ENCODE measurements at places on chromosomes 3 and 15.
A peak's percentile ranks its signal among the peaks of the same experiment; 100 is the strongest.

DNA sequence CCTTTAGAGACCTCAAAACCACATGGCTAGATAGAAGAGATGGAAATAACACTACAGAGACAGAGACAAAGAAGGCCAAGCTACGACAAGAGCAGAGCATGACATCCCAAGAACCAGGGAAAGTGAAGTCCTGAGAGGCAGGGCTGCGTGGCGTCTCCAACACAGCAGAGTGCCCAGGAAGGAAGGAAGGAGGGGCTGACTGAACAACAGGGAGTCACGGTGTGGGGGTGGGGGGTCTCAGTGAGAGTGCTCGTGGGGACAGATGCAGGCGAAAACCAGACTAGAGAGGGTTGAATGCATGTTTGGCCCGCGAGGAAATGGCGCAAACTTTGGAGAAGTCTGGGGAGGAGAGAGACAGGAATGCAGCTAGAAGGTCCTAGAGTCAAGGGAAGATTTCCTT, 44.0 kb downstream of the ADAMTS17 start:
- DNase-seq = no peak

DNA sequence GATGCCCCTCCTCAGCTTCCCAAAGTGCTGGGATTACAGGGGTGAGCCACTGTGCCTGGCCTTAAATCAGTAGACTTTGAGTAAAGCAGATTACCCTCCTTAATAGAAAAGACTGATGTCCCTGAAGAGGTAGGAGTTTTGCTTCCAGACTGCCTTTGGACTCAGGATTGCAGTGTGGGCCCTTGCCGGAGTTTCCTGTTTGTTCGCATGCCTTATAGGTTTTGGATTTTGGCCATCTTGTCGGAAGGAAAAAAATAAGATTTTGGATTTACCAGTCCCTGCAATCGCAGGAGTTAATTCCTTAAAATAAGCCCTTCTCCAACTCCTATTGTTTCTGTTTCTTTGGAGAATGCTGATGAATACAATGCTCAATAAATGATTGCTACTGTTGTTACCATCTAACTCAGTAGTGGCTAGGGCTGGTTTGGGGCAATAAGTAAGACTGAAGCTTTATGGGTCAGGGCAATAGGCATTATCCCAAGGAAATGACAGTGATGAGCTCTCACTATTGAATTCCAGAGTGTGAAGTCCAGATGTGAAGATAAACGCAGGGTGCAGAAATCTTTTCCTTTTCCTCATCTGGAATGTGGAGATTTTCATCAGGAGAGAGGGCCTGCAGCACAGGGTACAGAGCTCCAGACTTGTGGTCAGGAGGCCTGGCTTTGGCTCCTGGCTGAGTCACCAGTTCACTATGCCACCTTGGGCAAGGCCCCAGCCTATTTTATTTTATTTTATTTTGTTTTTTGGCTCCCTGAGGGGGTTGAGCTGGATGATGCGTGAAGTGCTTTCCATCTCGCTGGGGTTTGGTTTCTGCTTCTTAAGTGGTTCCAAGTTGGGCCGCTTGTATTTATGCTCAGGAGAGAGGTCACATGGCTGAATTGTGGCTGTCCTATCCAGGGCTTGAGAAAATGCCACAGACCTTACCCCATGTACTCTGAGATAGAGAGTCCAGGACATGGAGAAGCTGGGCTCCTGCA, 25.3 kb downstream of the FOXL2 start:
- DNase-seq = no peak

DNA sequence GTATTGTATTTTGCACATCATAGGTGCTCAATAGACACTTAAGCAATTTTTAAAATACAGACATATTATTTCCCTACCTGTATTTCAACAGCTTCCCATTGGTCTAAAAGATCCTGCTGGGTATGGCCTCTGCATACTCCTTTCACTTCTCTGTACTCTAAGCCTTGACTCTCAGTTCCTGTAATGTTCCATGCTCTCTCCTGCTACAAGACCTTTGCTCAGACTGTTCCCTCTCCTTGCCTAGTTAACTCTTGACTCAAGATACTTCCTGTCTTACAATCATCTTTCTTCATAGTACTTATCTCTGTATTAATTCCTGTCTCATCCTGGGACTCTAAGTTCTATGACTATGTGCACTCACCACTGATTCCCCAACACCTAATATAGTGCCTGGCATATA, 1.7 kb downstream of the SCN11A start:
- DNase-seq = no peak

GRCh38 chr3:54159917-54160316, 37.6 kb downstream of the CACNA2D3 start:
- no peak for DNase-seq

- peak; percentile 99 for DNase-seq
Observed at GRCh38 chr3:153161714-153162512, at the start of gene RAP2B. Gene RAP2B (plus strand): TSS chr3:153162226. CDS start chr3:153162694, 468 bp downstream.

GRCh38 chr3:62542185-62542584, 168.8 kb upstream of the FEZF2 start:
- DNase-seq = no peak

DNA sequence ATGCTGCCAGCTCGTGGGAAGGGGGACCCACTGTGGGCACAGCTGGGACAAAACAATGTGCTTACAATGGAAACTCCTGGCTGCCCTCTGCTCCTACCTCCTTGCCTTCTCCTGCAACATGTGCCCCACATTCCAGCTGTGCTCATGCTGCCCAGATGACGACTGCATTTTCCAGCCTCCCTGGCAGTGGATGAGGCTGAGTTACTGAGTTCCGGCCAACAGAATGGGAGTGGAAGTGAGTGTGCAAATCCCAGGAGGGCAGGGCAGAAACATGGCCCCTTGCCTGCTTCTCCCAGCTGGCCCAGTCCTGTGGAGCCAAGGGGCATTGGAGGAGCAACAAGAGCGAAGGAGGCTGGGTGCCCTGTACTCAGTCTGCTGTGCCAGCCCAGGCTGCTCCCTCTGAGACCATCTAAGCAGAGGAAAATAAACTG, 17.1 kb downstream of the KLF15 start:
- no peak for DNase-seq

DNA sequence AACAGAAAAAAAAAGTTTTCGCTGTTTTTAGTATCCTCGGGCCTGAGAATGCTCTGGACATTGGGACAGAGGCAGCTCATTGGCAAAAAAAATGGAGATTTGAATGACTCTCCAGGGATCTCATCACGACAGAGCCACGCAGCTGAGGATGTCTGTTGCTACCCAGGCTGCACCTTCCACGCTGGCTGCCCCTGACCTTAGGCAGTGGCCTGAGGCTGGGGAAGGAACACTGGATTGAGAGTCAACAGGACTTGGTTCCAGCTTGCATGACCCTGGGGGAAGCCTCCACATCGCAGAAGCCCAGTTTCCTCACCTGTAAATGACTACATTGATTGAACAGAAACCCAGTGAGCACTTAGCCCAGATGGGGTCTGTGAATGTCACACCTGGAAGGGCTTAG, 8.7 kb upstream of the ACSBG1 start:
- no peak for DNase-seq

DNA sequence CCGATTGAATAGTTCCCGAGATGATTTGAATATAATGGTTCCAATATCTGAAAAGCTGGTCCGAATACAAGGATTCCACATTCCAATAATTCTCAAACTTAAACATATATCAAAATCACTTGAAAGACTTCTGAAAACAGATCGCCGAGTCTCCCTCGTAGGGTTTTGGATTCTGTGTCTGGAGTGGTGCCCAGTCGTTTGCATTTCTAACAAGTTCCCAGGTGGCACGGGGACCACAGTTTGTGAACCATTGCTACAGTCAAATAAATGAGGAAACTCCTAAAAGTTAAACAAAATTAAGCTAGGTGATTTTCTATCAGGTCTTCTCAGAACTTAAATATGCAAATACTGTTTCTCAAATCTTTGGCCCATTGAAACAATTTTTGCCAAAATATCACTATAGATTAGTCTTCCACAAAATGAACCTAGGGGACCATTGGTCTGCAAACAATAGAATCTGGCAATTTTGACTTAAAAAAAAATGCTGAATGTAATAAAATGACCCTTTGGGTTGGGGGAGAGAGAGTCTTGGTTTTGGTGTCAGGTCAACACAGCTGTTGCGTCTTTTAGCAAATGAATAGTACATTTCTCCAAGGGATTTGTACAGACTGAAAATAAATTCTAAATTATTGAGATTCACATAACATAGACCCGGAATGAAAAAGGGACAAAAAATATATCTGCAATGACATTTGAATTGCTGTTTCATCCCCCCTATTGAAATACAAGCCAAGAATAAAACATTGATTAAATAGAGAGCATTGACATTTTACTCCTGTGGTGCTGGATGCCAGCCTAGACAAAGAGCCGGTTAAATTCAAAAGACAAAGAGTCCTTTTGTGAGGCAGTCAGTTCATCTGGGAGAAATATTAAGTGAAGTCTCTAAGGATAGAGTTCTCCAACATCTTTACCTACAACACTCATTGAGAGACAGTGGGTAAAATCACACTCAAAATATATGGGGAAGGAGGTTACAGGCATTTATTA, 175.7 kb upstream of the ADAMTS9 start:
- DNase-seq = no peak

- DNase-seq = no peak
Observed at GRCh38 chr3:156356537-156357363, 198.2 kb downstream of the SSR3 start.

GRCh38 chr3:151379083-151379734, 5.3 kb downstream of the P2RY12 start:
- DNase-seq = no peak

GRCh38 chr15:63369296-63369695, 12.3 kb downstream of the CA12 start:
- DNase-seq = no peak

- DNase-seq = no peak
Observed at GRCh38 chr3:194117104-194117845, 18.7 kb upstream of the HES1 start.
